ENCODE measurements at places on chromosomes 16 and 17. TPM values are rescaled to one million over a fixed set of nuclear protein-coding genes. Genes with fewer than 3 reads are reported as not detected.

The CA10 gene
- total RNA-seq: not detected

The INPP5K gene
- 25.0 TPM for total RNA-seq

The ELMO3 gene
- not detected for total RNA-seq

The HASPIN gene
- not detected for total RNA-seq

The KRTAP4-1 gene
- total RNA-seq: not detected

The KRT32 gene
- total RNA-seq: not detected

The TNFRSF17 gene
- total RNA-seq: not detected

The AIPL1 gene
- not detected for total RNA-seq

The NSF gene
- total RNA-seq: 14.3 TPM

The DLX4 gene
- total RNA-seq: not detected

The CSH1 gene
- total RNA-seq: not detected

The CRISPLD2 gene
- 252 TPM for total RNA-seq

The TTLL6 gene
- not detected for total RNA-seq

The CYB561 gene
- total RNA-seq: 19.5 TPM

The LGALS9B gene
- not detected for total RNA-seq

The CAVIN1 gene
- 361 TPM for total RNA-seq

The TBC1D3G gene
- total RNA-seq: not detected

The GDPD3 gene
- 16.7 TPM for total RNA-seq

The ENPP7 gene
- total RNA-seq: not detected

The STH gene
- not detected for total RNA-seq

The ZNF423 gene
- total RNA-seq: 14.9 TPM

The PRKAR1A gene
- total RNA-seq: 532 TPM

The GCGR gene
- not detected for total RNA-seq

The PLA2G10 gene
- not detected for total RNA-seq

The SLC13A2 gene
- total RNA-seq: not detected

The ITGA3 gene
- 40.2 TPM for total RNA-seq

The LPO gene
- total RNA-seq: not detected

The SGCA gene
- not detected for total RNA-seq

The SPATA32 gene
- total RNA-seq: not detected
